ENCODE measurements at places on chromosomes 5 and 9.

- DNase-seq, result peak; percentile 2
These were observed 62.0 kb upstream of the PHF24 start for GRCh38 chr9:34896112-34896511.

DNA sequence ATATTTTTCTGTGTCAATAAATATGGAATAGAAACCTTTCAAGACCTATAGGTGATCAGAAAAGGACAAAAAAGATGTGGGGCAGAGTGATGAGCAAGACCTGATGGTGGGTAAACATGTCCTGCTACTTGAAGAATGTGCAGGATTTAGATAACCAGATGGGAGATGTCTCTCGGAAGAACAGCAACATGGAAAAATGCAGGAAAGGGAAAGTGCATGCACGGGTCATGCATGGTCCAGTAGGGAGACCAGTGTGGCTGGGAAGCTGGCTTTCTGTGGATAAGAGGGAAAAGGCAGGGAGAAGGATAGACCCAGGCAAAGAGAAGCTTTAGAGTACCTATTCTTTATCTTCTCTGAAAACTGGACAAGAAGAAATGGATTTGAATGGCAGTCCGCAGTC, 7.1 kb upstream of the CAST start:
- DNase-seq, result no peak

DNA sequence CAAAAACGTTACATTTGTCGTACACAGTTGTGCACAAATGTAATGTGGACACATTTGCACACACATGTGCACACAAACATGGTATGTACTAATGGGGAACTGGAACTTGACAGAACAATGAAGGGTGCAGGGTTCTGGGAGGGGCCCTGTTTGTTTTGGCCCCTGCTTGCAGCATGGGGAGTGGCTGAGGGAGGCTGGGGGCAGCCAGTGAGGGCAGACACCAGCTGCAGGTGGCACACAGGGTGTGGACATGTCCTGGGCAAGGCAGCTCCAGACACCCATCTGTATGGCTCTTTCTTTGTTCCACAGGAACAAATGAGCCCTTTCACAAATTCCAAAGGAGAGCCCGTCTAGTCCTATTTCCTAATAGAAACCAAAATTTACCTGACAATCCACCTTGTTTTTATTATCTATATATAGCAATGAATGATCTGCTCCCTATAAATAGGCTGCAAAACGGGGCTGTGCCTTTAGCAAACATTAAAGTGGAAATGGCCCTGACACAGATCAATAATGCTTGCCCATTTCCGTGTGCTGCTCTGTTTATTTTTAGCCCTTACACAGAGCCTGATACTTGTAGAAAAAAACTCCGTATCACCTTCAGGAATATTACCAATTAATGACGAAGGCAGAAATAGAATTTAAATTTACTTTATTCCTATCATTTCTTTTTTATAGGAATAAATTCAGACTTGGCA, 26.4 kb downstream of the MARCHF3 start:
- no peak for DNase-seq

DNA sequence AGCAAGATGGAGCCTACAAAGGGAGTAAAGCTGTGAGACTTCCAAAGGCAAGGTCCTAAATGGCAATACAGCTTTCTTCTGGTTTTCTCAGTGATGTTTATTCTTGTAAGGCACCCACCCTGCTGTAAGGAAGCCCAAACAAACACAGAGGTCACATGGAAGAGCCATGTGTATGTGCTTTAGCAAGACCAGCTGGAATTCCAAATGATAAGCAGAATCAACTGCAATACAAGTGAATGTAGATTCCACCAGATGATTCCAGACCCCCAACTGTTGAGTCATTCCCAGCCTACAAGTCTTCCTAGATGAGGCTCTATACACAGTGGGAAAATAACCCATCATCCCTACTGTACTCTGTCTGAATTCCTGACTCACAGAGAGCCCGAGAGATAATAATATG, 122.8 kb downstream of the DEPDC1B start:
- no peak for DNase-seq

DNA sequence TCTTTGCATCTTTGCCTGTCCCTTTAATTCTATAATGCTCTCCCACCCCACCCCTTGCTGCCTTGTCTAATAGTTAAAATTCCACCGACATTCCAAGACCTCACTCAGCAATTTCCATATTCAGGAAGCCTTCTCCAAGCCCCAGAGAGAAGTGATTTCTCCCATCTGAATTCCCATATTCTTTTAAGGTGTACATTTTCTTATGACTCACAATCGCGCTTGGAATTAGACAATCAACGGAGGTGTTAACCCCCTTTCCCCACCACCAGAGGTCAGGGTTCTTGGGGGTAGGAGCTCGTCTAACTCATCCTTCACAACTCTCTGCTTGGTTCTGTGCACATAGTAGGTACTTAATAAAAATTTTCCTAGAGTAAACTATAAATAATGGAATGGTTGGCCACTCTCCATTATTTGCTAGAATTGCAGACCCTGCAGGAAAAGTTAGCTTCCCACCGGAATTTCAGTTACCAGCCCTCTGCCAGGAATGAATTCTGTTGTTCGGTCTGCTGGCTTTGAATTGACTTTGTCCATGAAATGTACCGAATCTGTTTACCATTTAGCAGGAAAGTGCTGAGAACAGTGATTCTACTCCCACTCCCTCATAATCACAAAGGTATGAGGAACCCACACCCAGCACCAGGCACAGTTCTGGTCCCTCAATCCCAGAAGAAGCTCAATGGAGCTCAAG, 5.0 kb downstream of the KCNIP1 start:
- DNase-seq, result peak; percentile 5
